ENCODE measurements at places on chromosomes 13 and 19.

DNA sequence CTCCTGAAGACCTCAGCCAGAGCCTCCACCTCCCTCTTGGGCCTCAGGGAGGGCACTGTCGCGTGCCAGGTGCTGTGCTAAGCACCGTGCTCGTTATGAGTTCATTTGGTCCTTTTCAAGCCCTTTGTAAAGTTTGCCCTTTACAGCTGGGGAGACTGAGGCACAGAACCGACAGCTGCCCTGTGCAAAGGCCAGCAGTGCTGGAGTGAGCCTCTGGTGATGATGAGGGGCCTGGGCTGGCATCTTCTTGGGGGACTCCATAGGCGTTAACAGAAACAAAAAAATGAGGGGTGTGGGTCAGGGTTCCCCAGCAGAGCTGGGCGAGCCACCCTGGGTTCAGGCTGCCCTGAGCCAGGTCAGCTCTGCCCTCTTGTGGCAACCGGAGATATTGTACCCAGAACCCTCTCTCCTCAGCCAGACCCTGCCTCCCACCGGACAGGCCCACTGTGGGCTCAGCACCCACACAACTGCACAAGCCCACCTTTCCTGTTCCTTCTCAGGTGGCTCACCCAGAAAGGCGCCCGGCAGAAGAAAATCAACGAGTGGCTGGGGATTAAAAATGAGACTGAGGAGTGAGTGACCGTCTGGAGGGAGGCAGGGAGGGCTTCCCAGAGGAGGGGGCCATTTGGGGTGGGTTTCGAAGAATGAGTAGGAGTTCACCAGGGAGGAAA, 5.5 kb upstream of the IFI30 start:
- no peak for DNase-seq

DNA sequence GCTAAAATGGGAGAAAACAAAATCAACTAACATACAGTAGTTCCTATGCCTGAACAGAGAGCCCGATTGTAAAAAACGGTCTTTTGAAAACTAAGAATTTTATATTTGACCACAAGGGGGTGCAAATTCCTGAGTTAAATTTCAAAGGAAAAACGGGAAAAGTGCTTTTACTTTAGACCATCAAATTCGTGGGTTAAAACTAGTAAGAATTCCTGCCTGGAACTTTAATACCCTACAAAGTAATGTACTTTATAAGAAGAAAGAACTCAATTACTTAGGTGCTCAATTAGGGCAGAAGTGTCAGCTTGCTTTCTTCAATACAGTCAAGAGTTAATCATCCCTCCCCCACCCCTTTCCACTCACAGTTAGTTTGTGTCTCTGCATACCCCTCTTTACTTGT, 69.8 kb downstream of the KCNRG start:
- no peak for DNase-seq

DNA sequence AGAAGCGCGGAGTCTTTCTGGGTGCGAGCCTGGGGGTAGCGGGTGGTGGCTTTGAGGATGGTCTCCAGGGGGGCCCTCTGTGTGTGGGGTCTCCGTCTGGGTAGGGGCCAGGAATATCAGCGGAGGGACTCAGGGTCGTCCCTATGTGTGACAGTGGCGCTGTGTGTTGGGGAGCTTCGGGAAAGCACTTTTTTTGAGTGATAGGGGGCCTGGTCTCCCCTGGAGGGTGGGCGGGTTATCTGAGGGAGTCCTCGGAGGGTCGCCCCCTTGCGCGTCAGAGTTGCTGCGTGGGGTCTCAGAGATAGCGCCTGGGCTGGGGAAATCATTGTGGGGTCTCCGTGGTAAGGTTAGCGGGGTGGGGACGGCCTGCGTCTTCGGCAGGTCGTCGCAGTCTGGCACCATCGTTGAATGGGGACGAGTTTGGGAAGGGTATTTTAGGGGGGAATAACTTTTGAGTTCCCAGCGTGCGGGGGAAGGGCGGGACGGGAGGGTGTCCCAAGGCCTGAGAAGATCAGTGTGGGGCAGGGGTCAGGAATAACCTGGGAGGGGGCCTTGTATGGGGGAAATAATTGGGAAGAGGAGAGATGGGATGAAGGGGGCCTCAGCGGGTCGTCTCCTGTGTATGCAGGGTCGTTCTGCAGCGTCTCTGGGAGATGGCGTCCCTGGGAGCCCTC, 857 bp downstream of the IER2 start:
- no peak for DNase-seq

DNA sequence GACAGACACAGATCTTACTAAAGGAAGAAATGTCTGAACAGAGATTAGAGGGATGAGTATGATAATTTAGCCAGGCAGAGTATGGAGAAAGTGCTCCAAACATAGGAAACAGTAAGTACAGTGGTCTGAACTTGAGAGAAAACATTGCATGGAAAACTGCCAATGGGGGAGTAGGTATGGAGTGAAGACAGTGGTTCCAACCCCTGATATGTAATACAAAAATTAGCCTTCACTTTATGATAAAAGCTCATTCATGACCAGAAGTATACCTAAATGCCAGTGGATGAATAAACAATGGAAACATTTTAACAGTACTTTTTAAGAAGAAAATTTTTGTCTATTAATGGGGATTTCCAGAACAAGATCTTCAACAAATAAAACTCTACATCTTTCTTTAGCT, 334.0 kb downstream of the DIAPH3 start:
- DNase-seq, result no peak

- no peak for DNase-seq
Observed at GRCh38 chr19:35468637-35469036, 20.6 kb downstream of the FFAR2 start.

- no peak for DNase-seq
Observed at GRCh38 chr19:6286676-6287075, 6.9 kb upstream of the MLLT1 start.

DNA sequence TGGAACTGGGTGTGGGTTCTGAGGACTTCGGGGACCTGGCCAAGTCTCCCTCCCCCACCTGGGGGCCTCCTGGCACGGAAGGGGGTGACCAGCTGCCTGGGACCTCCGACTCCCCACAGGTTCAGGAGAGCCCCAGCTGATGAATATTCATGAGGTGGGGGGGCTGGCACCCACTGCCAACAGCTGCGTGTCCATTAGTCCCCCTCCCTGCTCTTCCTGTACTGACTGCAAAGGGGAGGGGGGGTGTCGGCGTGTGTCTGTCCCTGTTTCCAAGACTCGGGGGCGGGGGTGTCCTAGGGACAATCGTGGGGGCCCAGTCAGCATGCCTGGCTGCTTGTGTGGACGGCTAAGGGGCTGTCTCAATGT, 10.6 kb upstream of the NFIX start:
- DNase-seq, result no peak

GRCh38 chr19:36097036-36097435, 13.9 kb upstream of the OVOL3 start:
- no peak for DNase-seq

- no peak for DNase-seq
Observed at GRCh38 chr19:48346191-48346590, 17.5 kb downstream of the TMEM143 start.

- DNase-seq, result no peak
Observed at GRCh38 chr13:113788413-113789135, 29.5 kb downstream of the TMEM255B start.

GRCh38 chr13:48571126-48571913, 38.4 kb upstream of the RCBTB2 start:
- no peak for DNase-seq

DNA sequence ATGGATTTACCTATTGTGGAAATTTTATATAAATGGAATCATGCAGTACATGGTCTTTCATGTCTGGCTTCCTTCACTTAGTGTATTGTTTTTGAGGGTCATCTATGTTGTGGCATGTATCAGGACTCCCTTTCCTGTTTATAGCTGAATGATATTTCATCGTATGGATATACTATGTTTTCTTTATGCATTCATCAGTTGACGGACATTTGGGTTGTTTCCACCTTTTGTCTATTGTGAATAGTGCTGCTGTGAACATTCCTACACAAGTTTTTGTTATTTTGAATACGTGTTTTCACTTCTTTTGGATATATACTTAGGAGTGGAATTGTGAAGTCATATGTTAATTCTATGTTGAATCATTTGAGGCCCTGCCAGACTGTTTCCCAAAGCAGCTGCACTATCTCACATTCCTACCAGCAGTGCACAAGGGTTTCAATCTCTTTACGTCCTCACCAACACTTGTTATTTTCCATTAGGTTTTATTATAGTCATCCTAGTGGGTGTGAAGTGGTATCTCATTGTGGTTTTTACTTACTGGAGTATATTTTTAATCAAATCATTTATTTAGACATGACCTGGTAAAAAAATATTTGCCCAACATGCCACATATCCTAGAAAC, 262.7 kb downstream of the DLEU7 start:
- no peak for DNase-seq

GRCh38 chr19:6521718-6522646, 8.8 kb upstream of the TNFSF9 start:
- DNase-seq, result no peak

DNA sequence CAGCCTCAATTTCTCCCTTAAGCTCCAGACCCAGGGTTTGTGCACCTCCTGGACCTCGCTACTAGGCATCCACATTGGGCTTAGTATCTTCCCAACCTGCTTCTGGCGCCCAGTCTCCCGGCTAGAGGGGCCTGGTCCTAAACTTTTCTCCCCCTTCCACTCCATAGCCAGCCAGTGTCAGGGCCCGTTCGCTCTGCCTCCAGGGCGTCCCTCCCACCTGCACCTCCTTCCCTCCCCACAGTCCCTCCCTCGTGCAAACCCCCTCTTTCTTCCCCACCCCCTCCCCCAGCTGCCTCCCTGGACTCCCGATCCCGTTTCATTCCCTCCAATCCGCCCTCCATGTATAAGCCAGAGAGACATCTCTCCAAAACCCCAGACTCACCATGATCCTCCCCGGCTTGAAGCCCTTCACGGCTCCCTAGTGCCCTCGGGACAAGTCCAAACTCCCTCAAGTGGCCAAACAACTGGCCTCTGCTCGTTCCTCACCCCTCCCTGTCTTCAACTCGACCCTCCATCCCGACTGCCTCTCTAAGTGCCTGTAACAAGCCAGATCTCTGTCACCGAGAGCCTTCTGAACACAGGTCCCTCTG, 997 bp upstream of the SAMD4B start:
- DNase-seq, result no peak

GRCh38 chr19:29439688-29440550, 85.9 kb upstream of the VSTM2B start:
- DNase-seq, result no peak
